ENCODE measurements at places on chromosomes 5 and 9.

GRCh38 chr9:5459289-5459829 lies 9.0 kb downstream of the CD274 start:
- DNase-seq, result no peak

GRCh38 chr5:20974426-20974825 lies 986.4 kb upstream of the CDH18 start:
- no peak for DNase-seq

- no peak for DNase-seq
Measured at GRCh38 chr5:134554319-134555222, 29.1 kb downstream of the JADE2 start.

DNA sequence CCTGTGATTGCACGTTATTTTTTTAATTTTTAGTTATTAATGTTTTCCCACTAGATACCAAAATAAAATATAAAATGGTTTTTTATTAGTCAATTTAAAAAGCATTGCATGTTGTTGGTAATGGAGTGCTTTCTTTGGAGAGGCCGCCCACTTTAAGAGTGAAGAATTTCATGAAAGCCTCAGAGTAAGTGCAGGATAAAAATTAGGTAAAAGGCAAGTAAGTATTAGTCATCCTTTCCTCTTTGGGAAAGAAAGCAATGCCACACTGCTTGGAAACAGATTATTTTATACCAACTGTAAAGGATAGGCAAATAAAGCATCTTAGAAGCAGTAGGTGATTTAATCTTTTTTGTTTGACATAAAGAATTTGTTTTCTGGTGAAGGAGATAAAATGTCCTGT lies 62.9 kb downstream of the HSD17B4 start:
- DNase-seq, result no peak

DNA sequence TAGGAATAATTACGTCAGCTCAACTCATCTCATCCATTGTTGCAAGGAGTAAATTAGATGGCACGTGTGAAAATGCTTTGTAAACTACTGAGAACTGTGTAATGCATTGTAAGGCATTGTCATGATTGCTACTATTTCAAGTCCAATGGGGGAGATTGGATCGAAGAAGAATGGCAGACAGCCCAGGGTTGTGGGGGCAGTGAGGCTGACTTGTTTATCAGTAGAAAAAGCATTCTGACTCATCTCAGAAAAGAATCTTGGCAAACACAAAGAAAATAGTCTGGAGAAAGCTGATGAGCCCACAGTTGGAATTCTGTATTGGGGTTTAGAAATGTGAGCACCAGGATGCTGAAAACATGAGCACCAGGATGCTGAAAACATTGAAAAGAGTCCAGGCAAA lies 28.0 kb upstream of the DAP start:
- no peak for DNase-seq

DNA sequence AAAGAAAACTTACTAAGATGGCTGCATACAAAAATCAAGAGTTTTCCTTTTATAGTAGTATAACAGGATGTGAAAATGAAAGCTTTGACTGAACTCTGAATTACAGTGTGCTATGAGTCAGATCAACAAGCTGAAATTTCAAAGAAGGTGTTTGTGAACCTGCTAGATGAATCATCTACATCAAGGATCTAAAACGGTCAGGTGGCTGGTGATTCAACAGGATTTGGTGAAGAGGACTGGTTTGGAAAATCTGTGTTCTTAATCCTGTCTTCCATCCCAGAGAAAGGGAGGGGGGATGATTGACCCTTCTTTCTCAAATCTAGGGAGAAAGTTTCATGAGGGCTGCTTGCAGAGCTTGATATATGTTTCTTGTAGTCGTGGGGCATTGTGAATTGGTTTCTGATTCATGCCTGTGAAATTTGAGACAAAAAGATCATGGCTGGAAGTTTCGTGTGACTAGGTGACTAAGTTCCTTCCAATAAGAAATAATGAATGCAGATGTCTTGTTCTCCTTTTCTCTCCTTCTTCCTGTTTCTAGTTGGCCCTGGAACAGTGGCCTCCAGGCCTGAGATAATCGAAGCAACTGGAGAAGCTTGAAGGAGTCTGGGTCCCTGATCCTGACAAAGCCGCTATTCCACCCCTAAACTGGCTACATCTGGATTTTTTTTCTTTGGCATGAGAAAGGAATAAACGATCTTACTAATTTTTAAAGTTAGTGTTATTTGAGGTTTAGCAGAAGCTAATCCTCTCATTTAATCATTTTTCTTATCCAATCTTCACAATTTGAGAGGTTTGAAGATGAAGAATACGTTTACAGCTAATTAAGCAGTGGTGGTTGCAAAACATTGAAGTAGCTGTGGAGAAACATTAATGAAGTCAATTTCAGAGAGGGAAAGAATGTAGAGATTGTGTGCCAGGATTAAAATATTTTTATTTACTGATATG lies 67.2 kb downstream of the MRPS30 start:
- no peak for DNase-seq

GRCh38 chr5:73189871-73190376 lies 16.9 kb downstream of the TMEM174 start:
- no peak for DNase-seq

GRCh38 chr9:8871396-8871795 lies 1071.8 kb upstream of the DMAC1 start:
- DNase-seq, result no peak

DNA sequence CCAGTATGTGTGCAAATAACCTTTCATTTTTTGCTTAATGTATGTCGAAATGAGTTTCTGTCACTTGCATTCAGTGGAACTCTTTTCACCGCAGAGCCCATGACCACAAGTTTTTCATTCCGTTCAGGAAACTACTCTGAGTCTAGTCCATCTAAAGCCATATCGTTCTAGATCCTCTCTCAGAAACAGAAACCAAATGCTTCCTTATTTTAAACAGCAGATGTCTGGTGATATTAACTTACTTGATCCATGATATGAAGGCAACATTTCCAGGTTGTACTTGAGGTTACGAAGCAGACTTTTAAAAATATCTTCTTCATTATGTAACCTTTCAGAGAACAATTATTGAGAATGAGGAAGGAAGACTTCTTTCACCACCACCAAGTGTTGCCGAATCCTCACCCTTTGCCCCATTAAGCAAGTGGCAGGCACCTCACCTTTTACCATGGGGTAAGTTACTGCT lies 72.4 kb upstream of the GNAQ start:
- DNase-seq, result no peak

DNA sequence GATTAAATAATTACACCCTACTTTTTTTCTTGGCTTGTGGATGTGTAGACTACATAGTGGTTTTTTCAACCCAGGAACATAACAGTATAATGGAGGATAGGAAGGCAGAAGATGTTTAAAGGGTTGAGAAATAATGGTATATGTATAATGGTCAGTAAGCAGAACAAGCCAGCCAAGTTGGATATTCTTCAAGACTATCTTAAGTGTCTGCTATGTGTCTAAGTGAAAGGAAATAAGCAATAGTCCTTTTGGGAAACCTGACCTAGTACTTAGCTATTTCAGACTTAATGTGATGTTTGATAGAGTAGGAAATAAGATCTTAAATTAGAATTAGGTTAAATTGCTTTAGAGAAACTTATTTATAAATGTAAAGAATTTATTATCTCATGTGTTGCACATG lies 85.7 kb downstream of the PTPDC1 start:
- no peak for DNase-seq

- DNase-seq, result no peak
Measured at GRCh38 chr9:93500571-93501298, 47.4 kb upstream of the FAM120AOS start.

GRCh38 chr5:106966686-106967315 lies 703.9 kb downstream of the EFNA5 start:
- DNase-seq, result no peak

DNA sequence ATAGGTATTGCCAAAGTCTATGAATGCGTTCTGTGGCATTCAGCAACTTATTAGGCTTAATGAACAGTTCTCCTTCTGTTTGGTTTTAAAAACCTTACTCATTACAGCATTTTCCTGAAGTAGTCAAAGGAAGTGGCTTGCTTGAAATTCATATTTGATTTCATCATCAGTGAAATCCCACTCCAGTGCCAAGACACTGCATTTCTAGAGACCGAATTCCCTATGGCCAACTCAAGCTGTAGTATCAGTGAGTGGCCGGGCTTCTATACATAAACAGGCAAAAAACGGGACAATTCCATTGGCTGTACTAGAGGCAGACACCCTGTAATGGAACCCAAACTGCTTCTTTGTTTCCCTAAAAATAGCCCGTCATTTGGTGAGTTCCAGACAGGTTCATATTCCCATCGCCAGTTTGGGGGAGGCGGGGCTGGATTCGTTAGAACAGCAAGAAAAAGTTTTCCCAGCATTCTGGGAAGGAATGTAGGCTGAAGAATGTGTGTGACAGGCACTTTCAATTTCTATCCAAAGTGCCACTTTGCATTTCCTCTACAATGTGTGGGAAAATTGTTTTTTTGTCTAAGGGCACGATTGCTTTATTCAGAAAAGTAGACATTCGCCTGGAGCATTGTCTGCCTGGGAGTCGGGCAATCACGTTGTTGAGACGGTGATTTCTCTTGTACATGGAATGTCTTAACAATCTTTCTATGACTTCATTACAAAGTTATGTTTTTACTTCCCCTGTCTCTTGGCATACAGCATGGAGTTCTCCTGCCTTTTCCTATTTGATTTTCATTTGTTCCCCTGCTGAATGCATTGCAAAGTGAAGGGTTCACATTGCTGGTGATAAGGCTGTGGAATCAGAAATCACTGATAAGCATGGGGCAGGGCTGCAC lies 141.8 kb upstream of the MAST4 start:
- DNase-seq, result no peak

GRCh38 chr9:93391898-93392297 lies 59.6 kb upstream of the FAM120A start:
- DNase-seq, result no peak

GRCh38 chr9:77435688-77436087 lies 212.4 kb downstream of the GNA14 start:
- DNase-seq, result no peak

GRCh38 chr9:97572196-97572891 lies 60.8 kb downstream of the TSTD2 start:
- DNase-seq, result no peak

DNA sequence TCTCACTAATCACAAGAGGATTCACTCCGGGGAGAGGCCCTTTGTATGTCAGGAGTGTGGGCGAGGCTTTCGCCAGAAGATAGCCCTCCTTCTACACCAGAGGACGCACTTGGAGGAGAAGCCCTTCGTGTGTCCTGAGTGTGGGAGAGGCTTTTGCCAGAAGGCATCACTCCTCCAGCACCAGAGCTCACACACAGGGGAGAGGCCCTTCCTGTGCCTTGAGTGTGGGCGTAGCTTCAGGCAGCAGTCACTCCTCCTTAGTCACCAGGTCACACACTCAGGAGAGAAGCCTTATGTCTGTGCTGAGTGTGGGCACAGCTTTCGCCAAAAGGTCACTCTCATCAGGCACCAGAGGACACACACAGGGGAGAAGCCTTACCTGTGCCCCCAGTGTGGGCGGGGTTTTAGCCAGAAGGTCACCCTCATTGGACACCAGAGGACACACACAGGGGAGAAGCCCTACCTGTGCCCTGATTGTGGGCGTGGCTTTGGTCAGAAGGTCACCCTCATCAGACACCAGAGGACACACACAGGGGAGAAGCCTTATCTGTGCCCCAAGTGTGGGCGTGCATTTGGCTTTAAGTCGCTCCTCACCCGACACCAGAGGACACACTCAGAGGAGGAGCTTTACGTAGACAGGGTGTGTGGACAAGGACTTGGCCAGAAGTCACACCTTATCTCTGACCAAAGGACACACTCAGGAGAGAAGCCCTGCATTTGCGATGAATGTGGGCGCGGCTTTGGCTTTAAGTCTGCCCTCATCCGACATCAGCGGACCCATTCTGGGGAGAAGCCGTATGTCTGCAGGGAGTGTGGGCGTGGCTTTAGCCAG lies 27.8 kb downstream of the NUTM2F start:
- DNase-seq, result no peak

- no peak for DNase-seq
Measured at GRCh38 chr5:111694133-111694532, 62.9 kb downstream of the NREP start.

GRCh38 chr5:94793816-94794198 lies 175.3 kb downstream of the SLF1 start:
- no peak for DNase-seq

GRCh38 chr9:74458832-74459231 lies 38.3 kb upstream of the RORB start:
- DNase-seq, result no peak

DNA sequence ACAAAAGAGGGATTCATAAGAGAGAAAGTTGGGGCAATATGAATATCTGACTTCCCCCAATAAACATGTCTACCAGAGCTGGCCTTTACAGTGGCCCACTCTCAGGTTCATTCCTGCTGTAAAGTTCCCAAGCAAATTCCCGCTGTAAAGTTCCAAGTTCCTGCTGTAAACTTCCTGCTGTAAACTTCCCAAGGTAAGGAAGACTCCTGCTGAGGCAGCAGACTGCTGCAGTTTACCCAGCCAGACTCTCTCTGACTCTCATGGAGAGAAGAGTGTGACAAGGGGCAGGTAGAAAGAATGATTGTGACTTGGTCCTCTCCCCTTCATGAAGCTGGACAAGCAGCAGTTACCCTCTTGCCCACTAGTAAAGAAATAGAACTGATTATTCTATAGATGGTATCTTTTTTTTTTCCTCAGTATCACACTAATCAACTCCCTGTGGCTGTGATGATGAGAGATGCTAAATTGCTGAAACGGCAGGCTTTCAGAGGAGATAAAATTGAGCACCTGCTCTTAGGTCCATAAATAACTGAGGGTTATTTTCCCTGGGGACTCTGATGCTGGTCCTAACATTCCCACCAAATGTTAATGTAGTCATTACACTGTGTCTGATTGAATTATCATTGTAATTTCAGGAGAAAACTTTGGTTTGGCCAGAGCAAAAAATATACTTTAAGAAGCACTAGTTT lies 220.4 kb downstream of the PARP8 start:
- DNase-seq, result no peak

GRCh38 chr5:103801681-103802080 lies 239.1 kb upstream of the NUDT12 start:
- no peak for DNase-seq

DNA sequence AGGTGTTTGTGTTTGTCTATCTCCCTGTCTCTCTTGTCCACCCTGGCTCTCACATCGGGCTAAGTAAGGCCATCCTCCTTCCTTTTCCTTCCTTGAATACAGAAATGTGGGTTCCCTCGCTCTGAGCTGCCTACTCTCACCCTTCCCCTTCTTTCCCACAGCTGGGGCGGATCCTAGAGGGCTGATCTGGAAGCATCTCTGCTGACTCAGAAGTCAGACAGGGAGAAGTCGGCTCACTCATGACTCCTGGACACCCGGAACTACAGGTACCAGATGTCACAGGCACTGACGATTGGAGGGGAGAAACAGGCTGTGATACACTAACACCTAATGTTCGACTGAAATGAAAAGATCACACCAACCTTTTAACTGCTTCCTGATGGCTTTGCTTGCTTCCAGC lies 41.3 kb downstream of the PTPN3 start:
- no peak for DNase-seq

GRCh38 chr5:173493040-173493439 lies 123.4 kb downstream of the BOD1 start:
- DNase-seq, result no peak

- no peak for DNase-seq
Measured at GRCh38 chr5:61596265-61596664, 264.2 kb downstream of the ZSWIM6 start.

Measured in stimulated activated CD8-positive, alpha-beta memory T cell treated with anti-CD3 and anti-CD28 coated beads, Interleukin-15, amount 100 ng/mL, for 4 hours (primary cell).